B cell (primary cell): ENCODE measurements at places on chromosomes 12 and 14. TPM values are rescaled to one million over a fixed set of nuclear protein-coding genes. Genes with fewer than 3 reads are reported as not detected.

Gene CLEC4E
- total RNA-seq: not detected in 2 replicates

Gene KLRG1
- 3.2 and 3.9 TPM in 2 replicates for total RNA-seq

Gene WNT1
- 0.34 TPM in 1 of 2 replicates, not detected in the other for total RNA-seq

Gene LRP1
- 4.1 and 5.7 TPM in 2 replicates for total RNA-seq

Gene ITGA5
- 6.1 and 6.7 TPM in 2 replicates for total RNA-seq

Gene TMEM132D
- total RNA-seq: not detected in 2 replicates

Gene DENR
- total RNA-seq: 54.5 and 59.0 TPM in 2 replicates

Gene P2RX2
- not detected in 2 replicates for total RNA-seq

Gene SERPINA3
- total RNA-seq: not detected in 2 replicates

Gene ADAMTS20
- not detected in 2 replicates for total RNA-seq

Gene ENDOU
- total RNA-seq: not detected in 2 replicates

Gene KRT3
- total RNA-seq: not detected in 2 replicates

Gene EML1
- total RNA-seq: not detected in 2 replicates

Gene WIF1
- total RNA-seq: not detected in 2 replicates

Gene COL2A1
- total RNA-seq: not detected in 2 replicates

Gene AHNAK2
- total RNA-seq: not detected in 2 replicates

Gene PLEKHD1
- total RNA-seq: 0.12 TPM in 2 replicates

Gene FIGNL2
- 0.79 and 1.0 TPM in 2 replicates for total RNA-seq

Gene ALDH1L2
- total RNA-seq: 0.32 and 0.46 TPM in 2 replicates

Gene KRT72
- total RNA-seq: not detected in 2 replicates

Gene BCL11B
- 0.42 and 0.44 TPM in 2 replicates for total RNA-seq

Gene PPP1R1A
- not detected in 2 replicates for total RNA-seq

Gene GPR137C
- total RNA-seq: 0.67 and 0.95 TPM in 2 replicates

Gene TEX52
- total RNA-seq: not detected in 2 replicates

Gene SERPINA9
- 0.73 and 0.74 TPM in 2 replicates for total RNA-seq
